ENCODE measurements at places on chromosomes 6 and 20.

DNA sequence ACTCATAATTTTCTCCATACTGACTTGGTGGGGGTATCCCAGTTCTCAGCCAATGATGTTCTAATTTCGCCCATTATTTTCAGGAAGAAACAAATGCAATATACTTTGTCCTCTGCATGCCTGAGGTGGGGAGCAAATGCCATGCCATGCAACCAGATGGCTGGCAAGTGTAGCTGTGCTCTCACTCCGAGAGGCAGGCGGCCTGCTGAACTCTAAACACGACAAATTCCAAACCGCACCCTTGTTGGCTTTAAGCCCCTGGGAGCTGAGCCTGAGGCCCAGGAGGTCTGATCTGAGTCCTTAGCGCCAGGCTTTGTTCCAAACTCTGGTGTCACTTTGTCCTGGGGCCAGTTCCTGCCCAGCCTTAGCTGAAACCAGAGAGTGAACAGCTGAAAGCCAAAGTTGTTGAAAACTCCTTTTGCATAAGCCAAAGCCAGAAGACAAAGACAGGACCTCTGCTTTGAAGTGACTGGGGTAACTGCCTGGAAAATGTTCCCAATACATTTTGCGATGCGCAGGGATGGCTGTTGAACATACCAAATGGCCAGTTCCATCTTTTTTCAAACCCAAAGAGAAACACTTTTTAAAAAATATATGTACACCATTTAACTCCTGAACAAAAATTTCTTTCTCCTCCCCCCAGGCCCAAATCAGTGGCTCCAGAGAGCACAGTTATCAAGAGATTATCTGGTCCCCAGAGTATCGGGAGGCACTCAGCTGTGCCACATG, 46.2 kb downstream of the TTI1 start:
- no peak for DNase-seq

GRCh38 chr6:84459401-84459800, 232.0 kb upstream of the CEP162 start:
- no peak for DNase-seq

GRCh38 chr6:99790679-99791078, 184.0 kb downstream of the PRDM13 start:
- no peak for DNase-seq

- DNase-seq: no peak
Measured at GRCh38 chr20:43549416-43550065, 9.3 kb upstream of the SGK2 start.

DNA sequence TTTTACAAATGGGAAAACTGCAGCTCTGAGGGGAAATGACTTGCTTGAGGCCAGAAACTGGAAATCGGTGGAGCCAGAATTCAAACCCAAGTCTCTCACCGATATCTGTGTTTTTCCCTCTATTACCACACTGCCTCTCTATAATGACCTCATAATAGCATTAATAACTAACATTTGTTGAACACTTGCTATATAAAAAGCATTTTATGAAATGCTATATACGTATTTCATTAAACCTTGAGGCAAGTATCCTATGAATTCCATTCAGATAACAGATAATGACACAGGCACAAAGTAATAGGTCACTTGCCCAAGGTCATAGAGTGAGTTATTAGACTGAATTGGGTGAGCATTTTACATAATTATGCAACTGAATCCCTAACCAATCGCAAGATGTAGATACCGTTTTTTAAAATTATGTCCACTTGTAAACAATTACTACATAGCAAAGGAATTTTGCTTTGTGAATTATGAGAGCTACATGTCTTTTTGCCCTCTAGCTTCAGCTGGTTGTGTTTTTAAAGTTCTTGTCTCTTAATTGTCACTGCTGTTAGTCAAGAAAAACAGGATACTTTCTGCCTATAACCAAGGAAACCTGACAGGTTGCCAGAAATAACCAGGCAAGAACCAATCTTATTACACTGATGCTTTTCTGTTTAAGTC, 4.7 kb downstream of the DSN1 start:
- DNase-seq: no peak

- DNase-seq: no peak
Measured at GRCh38 chr6:63731930-63732329, 96.3 kb downstream of the PHF3 start.

GRCh38 chr6:67717281-67717680, 917.8 kb upstream of the ADGRB3 start:
- no peak for DNase-seq

- no peak for DNase-seq
Measured at GRCh38 chr20:47181056-47181862, 175.2 kb downstream of the ZMYND8 start.

DNA sequence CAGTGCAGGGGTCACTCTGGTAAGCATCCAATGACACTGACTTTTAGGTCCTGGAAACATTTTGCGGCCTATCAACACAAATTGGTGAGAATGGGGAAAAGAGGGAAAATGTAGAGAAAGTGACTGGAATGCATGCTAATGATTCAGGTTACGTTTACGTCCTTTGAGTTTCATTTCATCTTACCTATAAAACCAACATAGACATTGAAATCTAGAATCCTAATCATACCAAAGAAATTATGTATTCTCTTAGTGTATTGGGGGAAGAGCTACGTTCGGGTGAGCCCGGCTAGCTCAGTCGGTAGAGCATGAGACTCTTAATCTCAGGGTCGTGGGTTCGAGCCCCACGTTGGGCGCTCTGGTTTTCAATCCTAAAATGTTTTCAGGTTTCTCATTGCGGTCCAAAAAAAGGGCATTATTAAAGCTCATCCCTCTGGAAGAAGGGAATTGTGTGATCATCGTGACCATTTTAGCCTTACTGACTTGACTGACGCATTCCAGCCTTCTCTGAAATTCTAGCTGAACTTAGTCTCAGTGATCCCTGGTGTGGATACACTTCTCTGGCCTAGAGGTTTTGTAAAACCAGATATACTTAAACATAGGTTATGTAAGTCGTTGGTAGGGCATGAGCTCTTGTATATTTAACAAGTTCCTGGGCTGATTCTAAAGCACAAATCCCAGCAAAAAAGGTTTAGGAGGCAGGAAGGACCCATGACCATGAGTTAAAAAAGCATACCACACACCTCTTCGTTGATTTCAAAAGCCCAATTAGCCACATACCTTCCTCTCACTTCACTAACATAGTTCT, 18.3 kb downstream of the HMGN4 start:
- DNase-seq: no peak

- DNase-seq: no peak
Measured at GRCh38 chr6:111832833-111833418, 40.3 kb downstream of the FYN start.

DNA sequence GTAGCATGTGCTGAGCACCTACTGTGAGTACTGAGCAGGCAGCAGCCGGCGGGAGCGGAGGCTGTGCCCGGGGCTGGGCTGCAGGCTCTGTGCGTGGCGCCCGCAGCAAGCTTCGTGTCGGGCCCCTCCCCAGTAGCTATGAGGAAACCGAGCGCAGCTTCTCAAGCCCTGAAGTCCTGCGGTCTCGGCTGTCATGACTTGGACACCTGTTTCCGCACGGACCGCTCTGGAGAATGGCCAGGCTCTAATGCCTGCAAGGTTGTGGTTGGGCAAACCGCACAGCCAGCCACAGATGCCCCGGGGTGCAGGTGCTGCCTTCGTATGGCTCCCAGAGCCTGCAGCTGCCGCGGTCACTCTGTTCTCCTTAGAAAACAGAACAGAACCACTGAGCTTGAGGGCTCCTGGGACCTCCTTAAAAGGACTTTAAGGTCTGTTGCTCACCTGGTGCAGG, 33.7 kb downstream of the PYGB start:
- DNase-seq: no peak

- no peak for DNase-seq
Measured at GRCh38 chr6:161869491-161869890, 595.6 kb upstream of the AGPAT4 start.

GRCh38 chr6:81557811-81558210, 194.7 kb downstream of the TENT5A start:
- no peak for DNase-seq

GRCh38 chr6:109514946-109515345, 31.9 kb upstream of the ZBTB24 start:
- DNase-seq: no peak

- DNase-seq: no peak
Measured at GRCh38 chr20:38291966-38292365, 12.0 kb upstream of the BPI start.

GRCh38 chr6:132961610-132962009, 147.2 kb downstream of the RPS12 start:
- no peak for DNase-seq

- no peak for DNase-seq
Measured at GRCh38 chr6:21228876-21229460, 364.6 kb upstream of the SOX4 start.

DNA sequence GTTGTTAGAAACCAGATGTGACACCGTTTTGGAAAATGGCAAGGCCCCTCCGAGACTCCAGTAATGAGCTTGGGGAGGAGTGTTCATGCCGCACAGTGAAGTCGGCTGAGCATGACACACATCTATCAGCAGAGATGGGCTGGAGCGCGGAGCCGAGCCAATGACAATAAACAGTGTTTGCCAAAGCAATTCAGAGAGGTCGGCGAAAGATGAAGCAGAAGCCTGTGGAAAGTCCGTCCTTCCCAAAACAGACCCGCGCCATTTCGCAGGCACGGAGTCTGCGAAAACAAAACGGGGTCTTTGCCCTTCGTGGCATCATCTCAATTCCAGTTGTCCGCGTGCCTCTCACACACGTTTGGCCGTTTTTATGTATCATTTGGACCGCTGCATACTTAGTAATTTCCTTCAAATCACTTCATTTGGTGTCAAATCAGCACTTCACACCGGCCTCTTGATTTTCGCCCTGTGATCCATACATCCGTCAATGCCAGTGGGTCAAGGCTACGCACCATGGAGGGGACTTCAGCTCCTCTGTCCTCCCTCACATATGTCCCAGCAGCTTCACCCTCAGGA, 71.3 kb downstream of the SULF2 start:
- no peak for DNase-seq

DNA sequence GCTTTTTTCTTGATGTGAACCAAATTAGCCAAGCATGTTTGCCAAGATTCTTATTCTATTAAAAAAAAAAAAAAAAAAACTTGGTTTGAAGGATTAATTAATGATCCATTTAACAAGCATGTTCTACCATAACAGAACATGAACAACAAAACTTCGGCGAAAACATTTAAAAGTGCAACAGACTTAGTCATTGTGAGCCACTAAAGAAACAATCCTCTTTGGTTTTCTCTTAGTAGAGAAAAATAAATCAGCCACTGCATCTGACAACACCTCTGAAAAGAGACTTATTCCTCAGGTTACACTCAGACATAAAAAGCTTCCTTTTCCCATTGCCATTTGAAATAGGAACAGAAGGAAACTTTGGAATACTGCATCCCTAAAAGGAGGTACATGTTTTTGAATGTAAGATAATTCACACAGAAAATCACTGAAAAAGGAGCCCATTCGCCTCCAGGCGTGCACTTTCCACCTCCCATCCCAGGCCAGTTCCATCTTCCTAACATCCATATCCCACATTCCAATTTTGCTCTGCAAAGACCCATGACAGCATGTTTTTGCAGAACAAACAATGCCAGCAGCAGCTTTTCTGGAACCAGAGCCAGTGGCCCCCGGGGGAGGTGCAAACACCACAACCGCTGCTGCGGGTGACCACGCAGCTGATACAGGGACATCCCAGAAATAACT, 79.5 kb downstream of the ZMYND8 start:
- no peak for DNase-seq

GRCh38 chr6:56816370-56816769, 138.5 kb upstream of the BEND6 start:
- DNase-seq: no peak

GRCh38 chr6:165905744-165906143, 242.7 kb upstream of the PDE10A start:
- no peak for DNase-seq

DNA sequence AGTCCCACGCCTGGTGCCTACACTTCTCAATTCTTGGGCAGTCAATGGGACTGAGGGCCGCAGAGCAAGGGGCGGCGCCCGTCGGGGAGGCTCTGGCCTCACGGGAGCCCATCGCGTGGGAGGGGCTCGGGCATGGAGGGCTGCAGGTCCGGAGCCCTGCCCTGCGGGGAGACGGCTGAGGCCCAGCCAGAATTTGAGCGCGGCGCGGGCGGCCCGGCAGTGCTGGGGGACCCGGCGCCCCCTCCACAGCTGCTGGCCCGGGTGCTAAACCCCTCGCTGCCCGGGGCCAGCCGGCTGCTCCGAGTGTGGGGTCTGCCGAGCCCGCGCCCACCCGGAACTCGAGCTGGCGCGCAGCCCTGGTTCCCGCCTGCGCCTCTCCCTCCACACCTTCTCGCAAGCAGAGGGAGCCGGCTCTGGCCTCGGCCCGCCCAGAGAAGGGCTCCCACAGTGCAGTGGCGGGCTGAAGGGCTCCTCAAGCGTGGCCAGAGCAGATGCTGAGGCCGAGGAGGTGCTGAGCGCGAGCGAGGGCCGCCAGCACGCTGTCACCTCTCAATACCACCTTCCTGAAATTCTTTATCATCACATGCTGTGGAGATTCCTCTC, 58.5 kb downstream of the BAK1 start:
- DNase-seq: no peak

DNA sequence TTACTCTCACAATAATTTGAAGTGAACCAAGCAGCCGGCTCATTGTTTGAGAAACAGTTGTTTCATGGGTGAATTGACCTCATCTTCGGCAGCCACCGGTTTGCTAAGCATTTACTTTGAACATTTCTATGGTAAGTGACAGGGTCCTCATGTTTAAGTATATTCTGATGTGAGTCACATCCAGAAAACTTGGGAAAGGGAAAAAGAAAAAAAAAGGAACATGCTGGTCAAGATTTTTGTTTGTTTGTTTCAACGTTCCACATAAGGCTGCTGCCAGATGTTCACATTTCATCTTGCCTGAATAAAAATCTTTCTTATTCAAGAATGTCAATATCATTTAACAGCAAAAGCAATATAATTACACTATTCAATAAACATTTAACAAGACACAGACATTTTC, 55.0 kb upstream of the EXOC2 start:
- no peak for DNase-seq

GRCh38 chr6:71404145-71404966, 115.7 kb downstream of the OGFRL1 start:
- no peak for DNase-seq

GRCh38 chr6:105194591-105194990, 14.8 kb upstream of the POPDC3 start:
- no peak for DNase-seq

GRCh38 chr6:21739838-21740237, 146.3 kb downstream of the SOX4 start:
- no peak for DNase-seq

DNA sequence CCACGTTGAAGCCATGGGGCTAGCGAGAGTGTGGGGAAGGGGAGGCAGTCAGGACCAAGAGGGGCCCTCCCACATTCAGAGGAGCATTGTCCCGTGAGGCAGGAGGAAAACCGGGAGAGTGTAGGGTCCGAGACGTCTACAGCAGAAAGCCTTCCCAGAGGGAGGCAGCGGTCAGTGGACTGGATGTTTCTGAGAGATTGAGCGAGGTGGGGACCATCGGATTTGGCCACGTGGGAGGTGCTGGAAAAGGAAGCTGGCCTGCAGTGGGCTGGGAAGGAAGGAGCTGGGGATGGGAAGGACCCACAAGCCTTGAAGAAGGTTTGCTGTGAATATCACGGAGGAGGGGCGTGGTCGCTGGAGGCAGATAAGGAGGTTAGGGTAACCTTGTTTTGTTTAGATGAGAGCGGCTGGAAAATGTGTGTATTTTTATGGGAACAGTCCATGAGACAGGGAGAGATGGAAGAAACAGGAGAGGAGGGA, 119.0 kb upstream of the RNF24 start:
- DNase-seq: no peak
